ENCODE measurements at places on chromosomes 7 and 10. TPM values are rescaled to one million over a fixed set of nuclear protein-coding genes. Genes with fewer than 3 reads are reported as not detected.

The TBL2 gene
- 45.8 TPM for polyA plus RNA-seq

The DDX50 gene
- polyA plus RNA-seq: 60.8 TPM

The TMEM209 gene
- 12.9 TPM for polyA plus RNA-seq

DNA sequence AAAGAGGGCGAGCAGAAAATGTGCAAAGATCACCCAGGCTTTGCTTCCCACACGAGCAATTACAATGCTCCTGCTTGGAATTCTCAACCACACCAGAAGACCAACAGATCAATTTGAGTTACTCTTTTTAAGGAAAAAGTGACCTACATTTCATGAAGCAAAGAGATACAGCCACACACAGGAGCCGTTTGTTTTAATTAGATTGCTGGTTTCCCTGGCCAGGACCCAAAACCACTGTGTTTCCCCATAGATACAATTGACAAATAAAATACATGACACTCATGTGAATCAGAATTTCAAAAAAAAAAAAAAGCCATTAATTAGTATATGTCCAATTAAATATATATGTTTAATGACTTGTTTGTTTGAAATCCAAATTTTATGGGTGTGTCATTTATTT, 458.3 kb downstream of the PLXDC2 start:
- DNase-seq: no peak

- no peak for DNase-seq
Measured at GRCh38 chr7:16260236-16260728, 161.1 kb downstream of the CRPPA start.

DNA sequence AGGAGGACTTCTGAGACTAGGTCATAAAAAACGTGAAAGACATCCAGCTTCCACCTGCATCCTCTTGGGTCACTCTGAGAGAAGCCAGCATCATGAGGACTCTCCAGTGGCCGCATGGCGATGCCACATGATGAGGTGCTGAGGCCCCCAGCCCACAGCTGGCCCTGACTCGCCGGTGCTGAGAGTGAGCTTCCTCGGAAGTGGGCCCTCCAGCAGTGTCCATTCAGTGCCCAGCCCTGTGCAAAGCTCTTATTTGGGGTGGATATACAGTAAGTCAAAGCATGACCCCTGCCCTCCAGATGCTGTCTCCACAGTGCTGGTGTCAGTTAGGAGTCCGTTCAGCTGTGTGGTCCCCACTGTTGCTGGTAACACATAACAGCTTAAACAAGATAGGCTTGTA, 93.6 kb upstream of the CHST15 start:
- no peak for DNase-seq

All from AG04450 (cell line).